Mesenchymal stem cell (in vitro differentiated cells and primary cell): ENCODE measurements at places on chromosomes 3 and 15.
A peak's percentile ranks its signal among the peaks of the same experiment; 100 is the strongest.

DNA sequence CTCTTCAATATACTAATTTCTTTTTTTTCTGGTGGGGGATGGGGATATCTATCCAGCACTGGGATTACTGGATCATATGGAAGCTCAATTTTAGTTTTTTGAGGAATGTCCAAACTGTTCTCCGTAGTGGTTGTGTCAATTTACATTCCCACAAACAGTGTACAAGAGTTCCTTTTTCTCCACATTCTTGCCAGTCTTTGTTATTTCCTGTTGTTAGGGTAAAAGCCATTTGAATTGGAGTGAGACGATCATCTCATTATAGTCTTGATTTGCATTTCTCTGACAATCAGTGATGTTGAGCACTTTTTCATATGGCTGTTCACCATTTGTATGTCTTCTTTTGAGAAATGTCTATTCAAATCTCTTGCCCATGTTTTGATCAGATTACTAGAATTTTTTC is 12.8 kb upstream of the WDR49 start:
- peak; percentile 3 for DNase-seq

DNA sequence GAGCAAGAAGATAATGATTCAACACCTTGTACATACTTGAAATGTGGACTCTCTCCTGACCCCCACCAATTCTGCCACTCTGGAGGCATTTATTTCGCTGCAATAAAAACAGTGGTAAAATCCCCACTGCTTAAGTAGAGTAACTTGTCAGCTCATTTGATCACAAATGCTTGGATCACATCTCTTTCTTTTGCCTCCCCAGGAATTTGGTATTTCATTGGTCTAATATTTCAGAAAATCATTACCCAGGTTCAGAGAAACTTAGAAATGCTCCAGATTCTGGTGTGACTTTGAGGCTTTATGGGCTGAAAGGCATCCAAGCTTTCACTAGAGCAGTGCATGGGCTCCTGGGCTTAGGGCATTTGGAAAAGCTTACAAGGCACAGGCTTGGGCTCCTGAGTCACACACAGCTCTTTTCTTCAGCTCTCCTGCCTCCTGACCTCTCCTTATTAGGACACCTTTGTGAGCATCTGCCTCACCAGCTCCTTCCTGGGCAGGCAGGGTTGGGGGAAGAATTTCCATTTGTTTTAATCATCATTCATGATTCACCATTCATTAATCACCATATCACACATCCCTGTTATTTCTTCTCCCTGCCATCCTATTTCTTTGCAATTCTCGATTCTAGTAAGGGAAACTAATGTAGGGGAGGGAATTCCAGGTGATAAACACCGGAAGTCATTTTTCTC is 22.5 kb downstream of the CDCP1 start:
- peak; percentile 92 for DNase-seq

DNA sequence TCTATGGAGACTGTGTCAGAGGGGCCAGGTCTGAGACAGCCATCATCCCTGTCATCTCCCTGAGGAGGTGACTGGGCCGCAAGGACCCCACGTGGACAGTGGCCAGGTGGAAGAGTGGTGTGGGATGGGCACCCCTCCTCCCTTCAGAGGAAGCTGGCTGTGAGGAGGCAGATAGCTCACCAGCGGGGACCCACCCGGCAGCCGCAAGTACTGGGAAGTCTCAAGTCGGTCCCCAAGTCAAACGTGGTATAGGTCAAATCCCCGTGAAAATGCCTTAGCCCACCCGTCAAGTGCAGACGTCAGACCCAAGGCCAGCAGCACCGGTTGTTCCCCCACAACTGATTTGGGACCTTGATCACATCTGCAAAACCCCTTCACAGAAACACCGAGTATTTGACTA is 12.3 kb upstream of the KLF13 start:
- DNase-seq = no peak

DNA sequence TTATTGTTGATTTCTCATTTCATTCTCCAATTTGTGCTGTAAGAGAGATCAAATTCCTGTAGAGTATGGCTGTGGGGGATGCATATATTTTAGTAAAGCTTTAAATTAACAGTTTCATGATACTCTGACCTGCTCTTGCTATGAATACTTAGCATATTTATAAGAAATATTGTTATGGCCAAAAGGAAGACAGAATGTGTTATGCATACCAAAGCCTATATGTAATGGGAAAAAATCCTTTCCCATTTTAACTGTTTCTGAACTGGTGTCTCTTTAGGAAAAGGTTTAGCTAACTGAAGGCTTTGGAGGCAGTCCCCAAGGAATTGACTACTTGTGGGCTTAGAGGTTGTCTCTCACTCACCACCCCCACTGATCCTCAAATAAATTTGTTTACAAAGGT is 59.2 kb downstream of the CADPS start:
- DNase-seq = no peak

GRCh38 chr15:87716422-87716821 is 540.1 kb downstream of the NTRK3 start:
- DNase-seq = no peak

GRCh38 chr15:100200287-100200880 is 141.4 kb downstream of the ADAMTS17 start:
- DNase-seq = no peak

DNA sequence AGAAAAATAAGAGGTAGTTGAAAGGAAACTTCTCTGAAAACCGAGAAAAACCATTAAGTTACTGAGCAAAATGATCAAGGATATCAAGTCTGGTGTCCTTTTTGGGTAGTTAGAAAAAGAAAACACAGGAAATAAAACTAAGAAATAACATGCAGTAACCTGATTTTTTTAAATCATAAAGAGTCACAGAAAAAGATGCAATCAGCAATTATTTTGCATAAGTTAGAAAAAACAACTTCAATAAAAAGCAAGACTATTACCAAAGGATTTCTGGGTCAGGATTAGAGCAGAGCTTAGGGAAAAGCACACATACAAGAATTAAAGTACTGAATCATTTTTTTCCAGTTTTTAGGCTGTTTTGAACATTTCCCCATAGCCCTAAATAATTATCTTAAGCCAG is 28.5 kb upstream of the ANO10 start:
- DNase-seq = no peak

DNA sequence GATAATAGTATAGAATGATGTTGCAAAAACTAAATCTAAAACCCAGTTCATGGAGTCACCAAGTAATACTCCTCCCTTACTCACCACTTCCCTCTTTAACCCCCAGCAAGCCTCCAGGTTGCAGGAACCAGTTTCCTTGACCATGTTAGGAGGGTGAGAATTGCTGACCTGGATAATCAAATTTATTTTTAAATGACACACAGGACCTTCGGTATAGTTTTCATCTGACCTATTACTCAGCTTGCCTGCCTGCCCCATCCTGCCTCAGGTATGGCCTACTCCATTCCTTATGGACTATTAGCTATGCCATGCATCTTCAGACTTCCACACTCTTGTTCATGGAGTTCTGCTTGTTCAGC is 883 bp downstream of the RTP4 start:
- DNase-seq = no peak

DNA sequence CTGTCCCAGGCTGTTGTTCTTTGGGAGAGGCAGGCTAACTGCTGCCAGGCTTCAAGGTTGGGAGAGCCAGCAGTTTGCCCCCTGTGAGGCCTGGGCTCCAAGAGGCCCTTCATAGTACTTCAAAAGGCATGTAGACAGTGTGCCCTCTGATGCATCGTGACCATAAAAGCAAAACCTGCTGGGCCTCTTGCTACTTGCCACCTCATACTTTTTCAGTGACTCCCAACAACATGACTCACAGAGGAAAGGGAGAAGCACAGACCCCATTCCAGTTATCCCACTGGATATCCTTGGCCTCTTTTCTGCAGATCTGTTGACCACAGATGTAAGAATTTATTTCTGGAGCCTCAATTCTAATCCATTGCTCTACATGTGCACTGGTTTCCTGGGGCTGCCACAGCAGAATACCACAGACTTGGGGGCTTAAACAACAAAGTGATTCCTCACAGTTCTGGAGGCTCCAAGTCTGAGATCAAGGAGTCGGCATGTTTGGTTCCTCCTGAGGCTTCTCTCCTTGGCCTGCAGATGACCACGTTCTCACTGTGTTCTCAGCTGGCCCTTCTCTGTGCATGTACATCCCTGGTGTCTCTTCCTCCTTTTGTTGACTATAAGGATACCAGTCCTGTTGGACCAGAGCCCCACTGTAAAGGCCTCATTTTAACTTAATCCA is 8.9 kb upstream of the NSMCE3 start:
- peak; percentile 72 for DNase-seq

- DNase-seq = no peak
Observed at GRCh38 chr15:92811148-92811913, 88.8 kb upstream of the CHD2 start.

- DNase-seq = no peak
Observed at GRCh38 chr3:188817103-188817934, 354.5 kb upstream of the TPRG1 start.

GRCh38 chr15:38991701-38992100 is 427.1 kb upstream of the RASGRP1 start:
- no peak for DNase-seq

GRCh38 chr15:68187559-68187958 is 17.6 kb downstream of the CALML4 start:
- DNase-seq = no peak

DNA sequence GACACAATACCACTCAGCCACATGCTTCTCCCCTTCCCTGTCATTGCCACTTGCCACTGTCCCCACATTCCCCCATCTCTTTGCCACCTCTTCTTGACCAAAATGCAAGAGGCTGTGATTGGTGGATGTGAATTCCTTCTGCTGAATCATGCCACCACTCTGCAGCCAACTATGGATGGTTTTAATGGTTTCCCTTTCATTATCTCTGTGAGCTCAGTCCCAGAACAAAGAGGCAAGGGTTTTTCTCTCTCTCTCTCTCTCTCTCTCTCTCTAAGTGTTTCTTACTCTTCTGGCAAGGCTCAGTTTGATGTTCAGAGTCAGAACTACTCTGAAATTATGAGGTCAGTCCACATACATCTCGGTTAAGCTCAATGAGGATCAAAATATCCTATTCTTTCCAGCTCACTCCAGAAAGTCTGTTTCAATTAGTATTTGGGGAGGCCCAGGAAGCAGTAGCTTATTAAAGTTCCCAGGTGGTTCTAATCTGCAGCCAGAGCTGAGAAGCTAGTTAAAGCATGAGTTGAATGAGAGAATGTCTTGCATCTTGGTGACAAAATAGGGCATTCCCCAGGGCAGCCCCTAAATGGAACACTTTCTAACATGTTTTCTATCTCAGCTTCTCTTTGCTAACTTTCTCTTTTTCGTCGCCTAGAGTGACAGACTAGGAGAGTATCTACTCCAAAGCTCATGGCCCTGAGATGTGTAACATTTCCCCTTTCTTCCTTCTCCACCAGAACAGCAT is 8.5 kb upstream of the ILDR1 start:
- peak; percentile 24 for DNase-seq

DNA sequence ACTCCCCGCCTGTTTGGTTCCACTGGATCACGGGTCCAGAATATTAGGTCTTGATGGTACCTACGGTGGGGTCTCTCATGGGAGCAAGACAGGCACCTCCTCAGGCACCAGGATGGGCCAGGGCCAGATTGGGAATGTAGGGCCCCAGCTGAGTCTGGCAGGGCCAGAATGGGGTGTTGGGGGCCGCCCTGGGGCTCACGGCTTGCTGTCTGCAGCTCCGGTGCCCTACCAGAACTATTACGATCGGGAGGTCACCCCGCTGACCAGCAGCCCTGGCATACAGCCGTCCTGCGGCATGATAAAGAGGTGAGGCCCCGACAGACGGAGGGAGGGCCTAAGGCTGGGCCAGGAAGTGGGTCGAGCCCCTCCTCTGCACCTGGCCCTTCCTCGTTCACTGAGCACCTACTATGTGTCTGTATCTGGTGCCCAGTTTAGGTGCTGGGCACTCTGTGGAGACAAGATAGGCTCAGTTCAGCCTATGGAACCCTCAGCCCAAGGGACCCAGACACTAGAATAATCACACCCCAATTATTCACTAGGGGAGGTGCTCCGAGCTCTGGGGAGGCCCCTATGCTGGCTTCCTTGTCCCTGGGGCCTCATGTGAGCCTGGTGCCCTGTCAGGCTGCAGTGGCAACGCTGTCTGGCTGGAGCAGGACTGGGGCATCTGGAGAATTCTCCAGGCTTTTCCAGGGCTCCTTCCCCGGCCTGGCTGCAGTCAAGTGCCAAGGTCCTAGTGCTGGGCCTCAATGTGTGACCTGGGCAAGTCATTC is 37.9 kb downstream of the PSTPIP1 start:
- no peak for DNase-seq

DNA sequence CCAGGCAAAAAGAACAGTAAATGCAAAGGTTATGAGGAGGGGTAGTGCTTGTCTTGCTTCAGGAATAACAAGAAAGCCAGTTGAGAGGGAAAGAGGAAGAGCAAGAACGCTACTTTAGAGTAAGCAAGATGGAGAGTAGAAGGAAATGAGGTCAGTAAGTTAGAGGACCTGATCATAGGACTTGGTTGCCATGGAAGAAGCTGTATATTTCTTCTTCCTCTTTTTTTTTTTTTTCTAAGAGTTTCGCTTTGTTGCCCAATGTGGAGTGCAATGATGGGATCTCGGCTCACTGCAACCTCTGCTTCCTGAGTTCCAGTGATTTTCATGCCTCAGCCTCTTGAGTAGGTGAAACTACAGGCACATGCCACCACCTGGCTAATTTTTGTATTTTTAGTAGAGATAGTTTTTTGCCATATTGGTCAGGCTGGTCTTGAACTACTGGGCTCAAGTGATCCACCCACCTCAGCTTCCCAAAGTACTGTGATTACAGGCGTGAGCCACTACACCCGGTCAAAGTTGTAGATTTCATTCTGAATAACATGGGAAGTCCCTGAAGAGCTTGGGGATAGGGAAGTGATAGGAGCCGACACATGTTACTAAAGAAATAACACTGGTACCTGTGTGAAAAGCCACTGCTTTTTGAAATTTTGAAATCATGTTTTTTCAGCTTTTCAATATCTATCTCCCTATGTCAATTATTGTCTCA is 527.9 kb upstream of the NAALADL2 start:
- DNase-seq = no peak

DNA sequence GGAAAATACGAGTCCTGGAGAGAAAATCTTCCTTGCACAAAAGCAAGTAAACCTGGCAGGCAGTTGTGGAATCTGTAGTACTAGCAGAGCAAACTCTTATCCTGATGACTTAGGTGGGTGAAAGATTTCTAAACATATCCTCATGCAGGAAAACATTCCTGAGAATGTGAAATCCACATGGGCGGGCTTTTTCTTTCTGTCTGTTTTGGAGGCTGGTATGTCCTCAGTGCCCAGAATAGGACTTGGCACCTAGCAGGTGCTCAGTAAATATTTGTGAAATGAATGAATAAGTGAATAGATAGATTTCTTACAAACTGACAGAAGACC is 53.3 kb downstream of the FAM174B start:
- DNase-seq = no peak

DNA sequence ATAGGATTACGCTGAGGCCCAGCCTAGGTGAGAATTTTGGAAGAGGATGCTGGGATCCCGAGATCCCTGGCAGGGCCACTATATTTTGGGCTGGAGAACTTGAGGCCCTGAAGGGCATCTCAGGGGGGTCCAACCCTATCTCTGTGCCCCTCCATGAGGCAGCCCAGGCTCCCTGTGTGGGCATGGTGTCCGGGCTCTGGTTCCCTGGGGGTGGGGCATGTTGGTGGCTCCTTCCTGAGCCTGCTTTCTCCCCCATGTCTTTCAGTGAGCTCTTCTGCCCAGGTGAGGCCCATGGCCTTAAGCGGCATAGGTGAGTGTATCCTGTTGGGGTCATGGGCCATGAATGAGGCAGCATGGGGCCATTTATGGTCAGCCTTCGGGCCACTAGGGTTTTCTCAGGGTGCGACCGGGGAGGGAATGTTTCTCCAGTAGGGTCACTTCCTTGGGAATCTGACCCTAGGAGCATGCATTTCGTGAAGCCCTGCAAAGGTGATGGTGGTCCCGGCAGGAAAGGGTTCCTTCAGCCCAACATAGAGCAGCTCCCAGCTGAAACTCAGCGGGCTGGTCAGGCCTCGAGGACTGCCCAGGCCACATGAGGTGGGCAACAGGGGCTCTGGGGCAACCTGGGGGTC is 191.3 kb downstream of the UBE3A start:
- DNase-seq = no peak
